Stimulated activated memory B cell treated with anti-CD40 and anti-IgM and Interleukin-4, amounts not matched to agents 10 μg/mL and 1 μg/mL and 100 μg/mL, for 72 hours (primary cell): ENCODE measurements at places on chromosomes 16 and 17.

GRCh38 chr16:21033264-21033663 lies 117.4 kb downstream of the DNAH3 start:
- ATAC-seq, result no peak

GRCh38 chr16:81714583-81714982 lies 64.5 kb upstream of the PLCG2 start:
- no peak for ATAC-seq

GRCh38 chr17:38562215-38562569 lies 43.6 kb downstream of the SRCIN1 start:
- no peak for ATAC-seq

DNA sequence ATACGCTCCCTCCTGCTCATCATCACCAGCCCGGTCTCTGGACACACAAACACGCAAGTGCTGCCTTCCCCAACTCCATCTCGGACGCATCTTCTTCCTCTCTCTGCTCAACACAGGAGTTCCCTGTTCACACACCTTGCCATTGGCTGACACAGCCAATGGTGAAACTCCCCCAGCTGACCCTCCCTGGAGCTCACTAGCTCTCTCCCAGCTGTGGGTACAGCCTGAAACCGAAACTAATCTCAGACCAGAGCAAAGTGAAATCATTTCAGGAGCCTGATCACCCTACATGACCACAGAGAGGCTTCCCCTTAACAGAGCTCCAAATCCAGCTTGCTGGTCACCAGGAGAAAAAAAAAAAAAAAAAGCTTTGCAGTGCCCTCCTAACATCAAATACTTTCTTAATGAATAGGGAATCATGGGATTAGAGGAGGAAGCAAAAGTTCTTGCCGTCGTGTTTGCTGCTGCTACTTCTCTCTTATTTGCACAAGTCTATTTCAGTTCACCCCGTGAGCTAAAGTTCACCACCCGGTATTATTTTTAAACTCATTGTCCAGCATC lies 8.3 kb downstream of the CUEDC1 start:
- peak; percentile 95 for ATAC-seq

GRCh38 chr17:5702951-5703510 lies 118.7 kb upstream of the NLRP1 start:
- no peak for ATAC-seq

DNA sequence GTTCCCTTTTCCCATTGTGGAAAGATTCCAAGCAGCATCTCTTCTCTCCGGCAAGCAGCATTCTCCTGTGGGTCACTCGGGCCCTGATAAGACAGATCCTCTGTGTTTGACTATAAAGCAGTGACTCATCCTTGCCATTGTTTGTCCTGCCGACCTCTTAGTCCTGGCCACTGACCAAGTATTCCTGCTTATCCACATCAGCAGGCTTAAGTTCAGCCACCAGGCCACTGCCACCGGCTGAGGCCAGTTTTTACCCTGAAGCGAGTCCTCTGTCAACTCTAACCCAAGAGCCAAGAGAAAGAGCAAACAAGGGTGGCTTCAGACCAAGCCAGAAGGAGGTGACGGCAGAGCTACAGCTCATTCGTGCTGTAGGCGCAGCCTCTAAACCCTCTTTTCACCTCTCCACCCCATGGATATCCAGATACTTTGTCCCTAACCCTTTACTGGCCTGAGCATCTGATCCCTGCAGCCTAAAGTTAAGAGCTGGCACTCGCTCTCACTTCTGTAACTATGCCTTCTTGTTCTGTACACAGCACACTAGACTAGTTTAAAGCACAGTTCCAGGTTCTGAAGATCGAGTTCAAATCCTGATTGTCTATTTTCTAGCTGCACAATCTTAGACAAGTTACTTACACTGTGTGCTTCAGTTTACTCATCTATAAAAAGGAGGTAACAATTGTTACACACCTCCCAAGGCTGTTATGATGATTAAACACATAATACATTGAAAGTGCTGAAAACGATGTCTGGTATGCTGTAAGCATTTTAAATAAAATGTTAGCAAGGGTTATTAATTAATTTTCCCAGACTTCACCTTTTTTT lies 31.0 kb downstream of the SOX9 start:
- ATAC-seq, result no peak

DNA sequence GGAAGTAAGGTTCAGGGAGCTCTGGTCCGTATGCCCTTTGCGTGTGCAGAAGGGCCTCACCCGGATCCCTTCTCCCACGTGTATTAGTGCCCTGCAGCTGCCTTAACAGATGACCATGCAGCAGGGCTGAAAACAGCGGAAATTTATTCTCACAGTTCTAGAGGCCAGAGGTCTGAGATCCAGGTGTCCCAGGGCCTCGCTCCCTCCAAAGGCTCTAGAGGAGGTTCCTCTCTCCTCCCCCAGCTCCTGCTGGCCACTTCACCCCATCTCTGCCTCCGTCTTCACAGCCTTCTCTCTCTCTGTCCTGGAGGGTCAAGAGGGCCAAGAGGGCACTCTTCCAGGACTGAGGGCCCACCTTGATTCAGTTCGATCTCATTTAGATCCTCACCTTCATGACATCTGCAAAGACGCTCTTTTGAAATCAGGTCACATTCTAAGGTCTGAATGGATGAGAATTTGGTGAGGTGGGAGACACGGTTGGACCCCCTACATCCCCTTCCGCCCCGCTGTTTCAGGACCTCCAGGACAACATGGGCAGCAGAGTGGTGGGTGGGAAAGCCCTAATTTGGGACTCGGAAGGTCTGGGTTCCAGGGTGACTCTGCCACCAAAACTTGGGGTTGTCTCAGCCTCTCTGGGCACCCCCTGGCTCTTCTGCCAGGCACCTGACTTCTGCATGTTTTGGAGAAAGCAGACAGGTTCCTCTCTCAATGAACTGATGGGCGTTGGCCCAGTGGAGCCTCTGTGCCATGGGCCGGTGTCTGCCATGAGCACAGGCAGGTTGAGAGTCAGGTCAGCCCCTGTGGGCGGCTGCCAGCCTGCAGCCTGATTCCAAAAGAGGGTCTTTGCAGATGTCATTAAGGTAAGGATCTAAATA lies 361.2 kb downstream of the SEC14L1 start:
- ATAC-seq, result peak; percentile 21

DNA sequence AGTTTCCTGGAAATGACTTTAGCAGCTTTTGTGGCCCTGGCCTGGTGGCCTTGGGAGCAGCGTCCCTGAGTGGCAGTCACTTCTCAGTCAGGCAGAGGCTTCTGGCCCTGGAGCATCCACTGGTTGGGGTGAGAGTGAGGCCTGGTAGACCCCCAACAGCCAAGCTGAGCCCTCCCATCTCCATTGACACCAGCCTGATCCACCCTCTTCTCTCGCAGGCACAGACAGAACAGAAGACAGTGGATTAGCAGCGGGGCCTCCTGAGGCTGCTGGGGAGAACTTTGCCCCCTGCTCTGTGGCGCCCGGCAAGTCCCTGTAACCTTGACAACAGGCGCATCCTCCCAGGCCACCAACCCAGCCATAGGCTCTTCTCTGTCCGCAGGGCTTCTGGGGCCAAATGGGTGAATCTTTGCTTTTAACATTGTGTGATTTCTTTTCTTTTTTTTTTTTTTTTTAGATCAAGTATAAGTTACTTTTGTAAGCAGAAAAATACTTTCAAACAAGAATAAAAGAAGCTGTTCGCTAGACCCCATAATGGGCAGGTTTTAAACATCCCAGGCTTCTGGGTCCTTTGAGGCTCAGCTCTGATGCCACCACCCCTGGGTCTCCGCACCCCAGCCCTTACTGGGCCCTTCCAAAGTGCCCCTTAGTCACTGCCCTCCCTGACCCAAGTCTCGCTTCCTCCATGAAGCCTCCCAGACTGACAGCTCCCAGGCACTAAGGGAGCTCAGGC lies 12.7 kb upstream of the FLYWCH1 start:
- ATAC-seq, result no peak

DNA sequence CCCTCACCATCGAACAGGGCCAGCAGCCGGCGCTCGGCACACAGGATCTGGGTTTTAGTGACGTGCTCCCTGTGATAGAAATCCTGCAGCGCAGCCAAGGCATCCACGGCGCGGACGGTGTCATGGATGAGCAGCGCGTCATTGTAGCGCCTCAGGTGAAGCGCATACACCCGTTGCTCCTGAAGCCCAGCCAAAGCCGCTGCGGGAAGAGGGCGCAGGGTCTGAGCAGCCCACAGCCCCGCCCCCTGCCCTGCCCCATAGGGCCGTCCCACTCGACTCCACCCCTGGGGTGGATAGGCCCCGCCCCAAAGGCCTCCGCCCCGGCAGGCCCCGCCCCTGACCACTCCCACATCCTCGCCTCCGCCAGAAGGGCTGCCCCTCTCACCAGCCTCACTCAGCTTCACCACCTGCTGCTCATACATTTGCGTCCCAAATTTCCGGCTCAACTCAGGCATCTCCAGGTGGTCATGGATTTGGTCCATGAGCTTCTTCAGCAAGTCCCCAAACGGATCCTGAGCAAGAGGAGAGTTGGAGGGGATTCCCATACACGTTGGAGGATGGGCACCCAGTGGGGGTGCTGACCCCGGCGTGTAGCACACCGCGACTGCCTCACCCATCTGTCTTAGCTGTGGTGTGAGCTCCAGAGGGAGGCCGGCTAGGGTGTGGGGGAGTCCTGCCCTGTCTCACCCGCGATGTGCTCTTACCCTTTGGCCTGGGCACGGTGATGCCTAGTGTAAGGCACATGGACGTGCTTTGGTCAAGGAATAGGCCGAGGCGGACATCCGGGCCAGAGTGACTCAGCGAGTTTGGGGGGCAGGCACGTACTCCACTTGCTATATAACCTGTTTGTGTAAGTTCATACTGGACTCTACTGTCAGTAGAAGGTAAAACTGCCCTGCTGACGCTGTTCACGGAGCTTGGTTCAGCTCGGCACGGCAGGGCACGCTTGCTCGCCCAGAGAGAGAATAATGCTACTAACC lies 4.6 kb downstream of the DHX58 start:
- ATAC-seq, result peak; percentile 92

- no peak for ATAC-seq
Observed at GRCh38 chr17:68540981-68541380, 28.8 kb downstream of the PRKAR1A start.

DNA sequence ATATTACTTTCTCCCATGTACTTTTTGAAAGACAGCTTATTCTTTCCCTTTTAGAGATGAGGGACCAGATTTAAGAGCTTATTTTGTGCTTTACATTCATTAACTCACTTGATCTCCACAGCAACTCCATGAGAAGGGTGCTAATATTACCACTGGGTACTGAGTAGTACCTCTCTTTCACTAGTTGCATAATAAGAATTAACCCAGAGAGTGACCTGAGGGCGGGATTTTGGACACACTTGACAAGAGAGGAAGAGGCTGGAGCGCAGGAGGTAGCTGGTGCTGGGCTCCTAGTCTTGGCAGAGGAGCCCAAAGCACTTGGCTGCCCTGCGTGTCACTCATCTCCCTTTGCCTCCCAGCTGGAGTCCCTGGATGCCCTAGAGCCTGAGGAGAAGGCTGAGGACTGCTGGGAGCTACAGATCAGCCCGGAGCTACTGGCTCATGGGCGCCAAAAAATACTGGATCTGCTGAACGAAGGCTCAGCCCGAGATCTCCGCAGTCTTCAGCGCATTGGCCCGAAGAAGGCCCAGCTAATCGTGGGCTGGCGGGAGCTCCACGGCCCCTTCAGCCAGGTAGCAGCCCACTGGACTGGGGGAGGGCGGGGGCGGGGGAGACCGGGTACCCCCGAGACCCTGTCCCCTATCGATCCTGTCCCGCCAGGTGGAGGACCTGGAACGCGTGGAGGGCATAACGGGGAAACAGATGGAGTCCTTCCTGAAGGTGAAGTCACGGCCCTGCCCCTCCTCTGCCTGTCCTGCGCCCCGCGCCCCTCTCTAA lies 1.7 kb upstream of the MAZ start:
- ATAC-seq, result no peak

DNA sequence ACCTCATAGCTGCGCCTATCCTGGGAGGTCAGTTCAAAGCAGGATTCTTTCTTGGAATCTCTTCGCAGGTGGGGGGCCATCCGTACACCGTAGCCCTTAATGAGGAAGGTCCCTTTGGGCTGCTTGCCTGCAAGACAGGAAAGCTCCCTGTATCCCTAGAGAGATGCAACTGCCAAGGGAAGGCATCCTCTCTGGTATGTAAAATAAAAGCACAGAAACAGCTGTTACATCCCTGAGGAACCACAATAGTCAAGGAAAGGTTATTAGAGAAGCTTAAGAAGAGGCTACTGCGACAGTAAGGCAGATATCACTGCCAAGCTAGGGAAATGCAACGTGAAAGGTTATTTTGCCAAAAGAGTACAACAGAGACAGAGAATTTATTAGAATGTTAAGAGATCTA lies 77.2 kb downstream of the SNX11 start:
- no peak for ATAC-seq
